Sigmoid colon (tissue), 7 donors: ENCODE measurements at places on chromosomes 3 and 15.

DNA sequence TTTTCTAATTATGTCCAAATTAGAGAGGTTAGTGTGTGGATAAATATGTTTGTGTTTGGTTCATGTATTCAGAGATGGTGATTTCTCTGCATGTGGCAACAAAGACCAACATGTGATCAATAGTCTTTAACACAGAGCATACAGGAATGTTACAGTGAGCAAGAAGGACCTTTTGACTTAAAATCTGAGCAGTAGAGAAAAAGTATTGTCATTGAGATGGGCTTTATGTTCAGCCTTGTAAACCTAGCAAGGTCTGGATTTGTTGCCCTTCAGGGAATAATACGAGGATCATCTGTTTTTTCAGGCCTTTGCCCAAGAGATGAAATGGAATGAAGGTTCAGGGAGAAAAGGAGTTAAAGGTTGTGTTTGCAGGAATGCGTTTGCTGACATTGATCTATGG, 161.8 kb upstream of the NECTIN3 start:
- no peak for DNase-seq

DNA sequence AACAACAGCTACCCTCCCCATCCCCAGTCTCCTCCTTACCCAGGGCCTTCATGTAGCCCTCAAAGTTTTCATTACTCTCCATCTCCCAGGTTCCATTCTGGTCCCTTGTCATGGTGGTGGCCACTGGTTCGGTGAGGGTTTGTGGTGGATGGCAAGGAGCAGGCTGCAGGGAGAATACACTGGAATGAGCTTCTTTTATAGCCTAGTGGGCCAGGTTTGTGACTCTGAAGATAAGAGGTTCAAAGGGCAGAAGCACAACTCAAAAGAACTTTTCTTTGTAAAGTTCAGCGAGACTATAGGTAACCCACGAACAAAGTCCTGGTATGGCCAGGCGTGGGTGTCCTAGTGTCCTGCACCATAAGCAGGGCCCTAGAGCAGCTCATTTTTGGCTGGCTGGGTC, at the start of gene RBP2:
RBP2 (minus strand) TSS at position 169 of the 400 bp plus-strand sequence; CDS start at position 112, 57 bp downstream.
- no peak for DNase-seq

- DNase-seq: peak; percentile 72
Observed at GRCh38 chr3:97952280-97952679, 20.0 kb downstream of the RIOX2 start.

- DNase-seq: no peak
Observed at GRCh38 chr15:94674296-94674695, 442.9 kb downstream of the MCTP2 start.

DNA sequence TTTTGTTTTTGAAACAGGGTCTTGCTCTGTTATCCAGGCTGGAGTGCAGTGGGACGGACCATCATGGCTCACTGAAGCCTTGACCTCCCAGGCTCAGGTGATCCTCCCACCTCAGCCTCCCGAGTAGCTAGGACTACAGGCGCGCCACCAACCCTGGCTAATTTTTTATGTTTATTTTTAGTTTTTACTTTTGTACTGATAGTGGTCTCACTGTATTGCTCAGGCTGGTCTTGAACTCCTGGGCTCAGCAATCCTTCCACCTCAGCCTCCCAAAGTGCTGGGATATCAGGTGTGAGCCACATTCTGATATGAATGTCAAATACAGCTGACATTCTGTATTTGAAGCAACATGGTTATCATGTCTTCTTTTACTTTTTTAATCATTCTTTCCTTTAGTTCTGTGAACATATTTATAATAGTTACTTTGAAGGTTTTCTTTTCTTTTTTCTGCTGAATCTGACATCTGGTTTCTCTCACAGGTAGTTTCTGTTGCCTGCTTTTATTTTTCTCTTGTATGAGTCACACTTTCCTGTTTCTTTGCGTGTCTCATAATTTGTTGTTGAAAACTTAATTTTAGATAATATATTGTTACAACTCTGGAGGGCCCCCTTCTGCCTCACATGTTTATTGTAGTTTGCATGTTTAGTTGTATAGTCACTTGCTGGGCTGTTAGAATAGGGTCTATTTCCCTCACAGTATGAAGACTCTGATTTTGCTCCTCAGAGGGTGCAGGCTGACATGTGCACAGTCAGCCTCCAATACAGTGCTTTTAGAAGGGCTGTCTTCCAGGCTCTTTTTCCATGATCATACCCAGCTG, 8.4 kb upstream of the CNTN4 start:
- no peak for DNase-seq

DNA sequence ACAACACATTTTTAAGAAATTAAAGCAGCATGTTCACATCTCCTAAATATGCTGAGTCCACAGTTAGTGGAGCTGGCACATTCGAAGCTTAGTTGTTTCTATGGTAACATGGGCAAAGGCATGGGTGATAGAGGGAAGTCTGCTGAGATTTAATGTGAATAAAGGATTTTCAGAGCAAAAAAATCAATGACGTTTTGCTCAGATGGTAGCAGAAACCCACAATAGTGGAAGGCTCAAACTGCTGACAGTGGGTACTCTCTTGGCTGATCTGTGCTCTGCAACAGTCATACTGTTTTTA, 795.1 kb upstream of the ARPP21 start:
- DNase-seq: no peak

DNA sequence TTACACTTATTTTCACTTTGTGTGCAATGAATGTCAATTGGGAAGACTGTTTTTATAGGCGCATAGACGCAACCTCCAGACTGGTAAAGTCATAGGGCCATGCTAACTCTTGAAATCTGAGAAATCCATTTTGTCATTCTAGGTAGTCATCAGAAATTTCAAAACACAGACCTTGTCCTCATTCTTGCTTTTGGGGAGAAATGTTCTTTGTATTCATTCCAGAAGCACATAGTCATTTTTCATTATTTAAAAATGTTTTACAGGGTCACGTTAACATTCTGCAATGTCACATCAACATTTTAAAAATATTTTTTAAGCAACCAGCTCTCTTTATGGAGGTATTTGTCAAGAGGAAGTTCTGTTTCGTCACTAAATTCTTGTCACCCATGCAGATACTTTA, 898.4 kb downstream of the PDCD6IP start:
- no peak for DNase-seq

- DNase-seq: no peak
Observed at GRCh38 chr3:81891055-81891895, 129.8 kb upstream of the GBE1 start.

DNA sequence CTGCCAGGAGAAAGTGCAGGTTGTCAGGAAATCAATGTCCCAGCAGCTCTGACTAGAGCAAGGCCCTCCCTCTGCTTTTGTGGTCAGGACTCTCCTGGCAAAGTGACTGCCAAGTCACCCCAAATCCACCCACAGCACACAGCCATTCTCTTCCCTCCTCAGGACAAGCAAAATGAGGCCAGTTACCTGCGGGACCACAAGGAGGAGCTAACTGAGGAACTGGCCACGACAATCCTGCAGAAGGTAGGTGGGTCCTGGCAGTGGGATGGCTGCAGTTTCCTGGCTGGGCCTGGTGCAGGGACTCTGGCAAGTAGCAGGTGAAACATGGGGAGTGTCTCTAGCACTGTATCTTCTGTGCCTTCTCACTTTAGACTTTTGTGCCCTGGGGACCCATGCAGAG, 142.5 kb upstream of the EIF1B start:
- no peak for DNase-seq

GRCh38 chr3:54969652-54970051, 41.8 kb upstream of the LRTM1 start:
- no peak for DNase-seq

DNA sequence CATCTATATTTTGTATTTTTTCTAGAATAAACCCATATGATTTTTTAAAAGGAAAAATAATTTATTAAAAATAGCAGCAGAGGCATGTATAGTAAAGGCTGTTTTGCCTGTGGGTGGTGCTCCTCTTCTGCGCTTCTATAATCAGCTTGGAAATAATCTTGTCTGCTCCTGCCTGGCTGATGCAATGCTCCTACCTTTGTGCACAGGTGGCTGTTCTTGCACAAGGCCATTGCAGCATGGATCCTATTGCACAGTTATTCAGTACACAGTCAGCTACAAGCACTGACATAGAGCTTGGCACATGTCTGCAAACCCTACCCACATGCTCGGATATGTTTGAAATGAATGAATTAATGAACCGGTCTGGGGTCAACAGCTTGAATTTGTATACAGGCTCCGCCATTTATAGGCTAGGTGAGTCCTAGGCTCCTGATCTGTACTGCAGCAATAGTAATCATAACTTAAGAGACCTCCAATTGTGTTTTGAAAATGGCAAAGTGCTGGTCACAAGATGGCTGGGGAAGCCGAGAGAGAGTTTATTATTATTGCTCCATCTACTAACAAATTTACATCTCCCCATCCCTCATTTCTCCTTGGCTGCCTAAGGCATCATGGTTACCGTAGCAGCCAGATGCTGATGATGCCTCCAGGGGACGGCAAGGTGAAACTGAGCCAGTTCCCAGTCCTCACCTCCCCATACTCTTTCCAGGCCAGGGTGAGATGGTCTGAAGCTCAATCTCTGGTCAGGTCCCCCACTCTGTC, 532 bp upstream of the RTP1 start:
- no peak for DNase-seq

- no peak for DNase-seq
Observed at GRCh38 chr3:58369876-58370275, 37.2 kb downstream of the PXK start.

DNA sequence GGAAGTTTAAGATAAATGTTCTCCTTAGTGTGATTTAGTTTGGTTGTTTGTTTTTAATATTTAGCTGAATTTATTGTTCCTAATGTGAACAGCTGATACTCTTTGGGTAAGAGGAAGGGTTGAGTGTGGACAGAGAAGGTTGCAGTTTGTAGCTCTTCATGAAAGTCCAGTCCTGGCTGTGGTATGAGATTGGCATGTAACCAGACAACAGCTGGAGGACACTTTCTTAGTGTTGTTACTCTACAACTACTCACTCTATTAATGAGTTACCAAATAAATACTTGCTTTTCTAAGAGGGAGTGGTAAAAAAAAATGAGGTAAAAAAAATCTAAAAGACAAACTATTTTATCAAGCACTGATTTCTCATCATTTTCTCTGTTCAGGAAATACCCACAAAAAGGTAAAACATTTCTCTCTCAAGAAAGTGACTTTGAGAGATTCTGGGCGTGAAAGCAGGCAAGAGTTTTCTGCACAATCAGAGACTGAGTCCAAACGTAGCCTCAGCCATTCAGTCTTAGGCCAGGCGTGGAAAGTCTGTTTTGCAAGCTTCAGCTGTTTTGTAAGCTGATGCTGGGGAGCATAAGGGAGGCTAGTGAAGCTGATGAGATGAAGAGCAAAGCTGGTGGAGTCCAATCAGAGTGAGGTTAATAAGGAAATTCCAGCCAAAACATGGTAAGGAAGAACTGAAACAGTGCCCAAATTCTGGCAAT, 138.5 kb upstream of the ARPP21 start:
- DNase-seq: no peak

DNA sequence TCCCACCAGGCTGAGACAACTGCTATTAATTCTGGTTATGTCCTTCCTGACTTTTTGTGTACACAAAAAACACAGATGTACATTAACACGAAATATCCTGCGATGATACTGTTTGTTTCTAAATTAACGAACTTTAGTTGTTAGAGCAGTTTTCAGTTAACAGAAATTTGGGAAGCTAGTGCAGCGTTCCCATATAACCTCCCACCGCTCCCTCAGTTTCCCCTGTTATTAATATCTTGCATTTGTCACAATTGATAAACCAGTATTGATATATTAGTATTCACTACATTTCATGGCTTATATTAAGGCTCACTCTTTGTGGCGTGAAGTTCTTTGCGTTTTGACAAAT, 45.3 kb upstream of the RNU6-1 start:
- DNase-seq: no peak

DNA sequence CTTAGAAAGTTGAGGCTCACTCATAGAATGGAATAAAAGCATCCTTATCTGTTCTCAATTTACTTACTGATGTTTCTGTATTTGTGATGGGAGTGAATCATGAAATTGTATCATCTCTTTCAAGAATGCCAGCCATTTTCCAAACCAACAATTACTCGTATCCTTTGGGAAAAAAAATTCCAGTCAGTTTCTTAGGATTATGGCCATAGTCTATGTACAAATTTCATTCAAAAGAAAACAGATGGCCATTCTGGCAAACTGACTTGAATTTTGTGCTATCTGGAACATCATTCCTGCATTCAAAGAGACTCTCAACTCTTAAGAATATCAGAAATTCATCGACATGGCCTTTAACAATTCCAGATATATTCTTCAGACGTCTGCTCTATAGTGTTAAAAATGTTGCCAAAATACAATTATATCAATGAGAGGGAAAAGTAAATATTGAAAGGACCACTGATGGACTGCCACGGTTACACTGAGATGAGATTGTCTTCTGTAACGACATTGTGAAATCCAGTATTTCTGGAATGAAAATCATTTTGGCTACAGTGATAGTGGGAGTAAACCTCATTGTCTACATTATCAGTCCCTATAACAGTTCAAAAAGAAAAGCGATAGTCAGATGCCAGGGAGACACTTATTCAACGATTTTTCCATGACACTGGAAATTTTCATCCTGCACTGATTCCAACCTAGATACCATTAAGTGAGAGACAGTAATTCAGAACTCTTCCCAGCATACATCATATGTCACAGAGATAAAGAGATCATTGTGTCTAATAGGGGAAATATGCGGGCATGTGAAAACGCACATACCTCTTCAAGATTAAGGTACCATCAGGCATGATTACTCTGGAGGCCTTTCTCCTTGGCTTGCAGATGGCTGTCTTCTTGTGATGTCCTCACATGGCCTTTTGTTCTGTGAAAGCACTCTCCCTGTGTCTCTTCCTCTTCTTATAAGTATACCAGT, 953.8 kb upstream of the ALCAM start:
- no peak for DNase-seq

- DNase-seq: no peak
Observed at GRCh38 chr3:135449046-135449445, 516.5 kb upstream of the PPP2R3A start.

- DNase-seq: no peak
Observed at GRCh38 chr3:42195879-42196330, 70.1 kb downstream of the CCK start.

GRCh38 chr3:99049164-99049563, 147.7 kb upstream of the DCBLD2 start:
- DNase-seq: no peak

DNA sequence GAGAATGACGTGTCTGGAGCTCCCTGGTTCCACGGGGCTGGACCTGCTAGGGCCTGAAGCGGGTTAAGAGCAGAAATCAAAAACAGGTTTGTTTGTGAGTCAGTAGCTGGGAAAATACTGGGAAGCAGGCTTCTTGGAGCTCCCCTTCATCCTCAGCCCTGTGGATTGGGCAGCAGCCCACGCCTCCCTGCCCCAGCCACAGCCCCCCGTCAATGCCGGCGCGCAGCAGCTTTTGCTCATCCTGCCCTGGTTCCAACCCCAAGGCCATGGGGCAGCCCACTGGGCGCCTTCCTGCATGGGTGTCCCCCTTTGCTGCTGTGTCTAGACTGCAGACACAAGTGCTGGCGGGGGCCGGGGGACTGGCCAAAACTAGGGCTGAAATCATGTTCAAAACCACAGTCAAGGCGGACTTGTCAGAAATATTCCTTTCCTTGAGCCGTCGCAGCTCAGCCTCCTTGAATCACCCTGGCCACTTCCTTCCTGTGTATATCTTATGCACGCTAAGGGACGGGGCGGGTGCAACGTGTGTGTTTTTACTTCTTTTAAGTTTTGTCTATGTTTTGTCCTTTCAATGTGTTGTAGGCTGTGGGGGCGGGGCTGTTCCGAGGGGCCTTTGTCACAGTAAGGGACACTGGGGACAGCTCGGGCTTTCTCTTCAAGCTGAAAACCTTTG, 108.1 kb downstream of the KLF13 start:
- peak; percentile 74 for DNase-seq

GRCh38 chr3:36893137-36893557, 51.7 kb downstream of the TRANK1 start:
- no peak for DNase-seq
